Purkinje cell (primary cell): ENCODE measurements at places on chromosomes 4 and X. TPM values are rescaled to one million over a fixed set of nuclear protein-coding genes. Genes with fewer than 3 reads are reported as not detected.

OPN1LW gene
- not detected in 2 replicates for polyA plus RNA-seq

GSPT2 gene
- 17.6 and 39.0 TPM in 2 replicates for polyA plus RNA-seq

COL25A1 gene
- polyA plus RNA-seq: 1.0 and 1.5 TPM in 2 replicates

GRSF1 gene
- polyA plus RNA-seq: 110 and 117 TPM in 2 replicates

MAGEA11 gene
- polyA plus RNA-seq: not detected in 2 replicates

CXCL1 gene
- polyA plus RNA-seq: not detected in 2 replicates

C1QTNF7 gene
- polyA plus RNA-seq: 0.07 TPM in 1 of 2 replicates, not detected in the other

ADGRL3 gene
- polyA plus RNA-seq: 15.0 and 27.0 TPM in 2 replicates

TMEM31 gene
- polyA plus RNA-seq: not detected in 2 replicates

SAP30 gene
- polyA plus RNA-seq: 8.6 and 11.1 TPM in 2 replicates

RASGEF1B gene
- polyA plus RNA-seq: 17.3 and 18.7 TPM in 2 replicates

APEX2 gene
- 1.5 and 2.0 TPM in 2 replicates for polyA plus RNA-seq

GABRG1 gene
- polyA plus RNA-seq: 7.0 and 9.9 TPM in 2 replicates

PCSK1N gene
- 12.2 and 25.7 TPM in 2 replicates for polyA plus RNA-seq

VGLL1 gene
- polyA plus RNA-seq: 2.1 TPM in 1 of 2 replicates, not detected in the other

TMEM165 gene
- 50.8 and 68.4 TPM in 2 replicates for polyA plus RNA-seq

CPE gene
- 852 and 876 TPM in 2 replicates for polyA plus RNA-seq

TBC1D25 gene
- polyA plus RNA-seq: 2.4 and 4.2 TPM in 2 replicates

CYTL1 gene
- not detected in 2 replicates for polyA plus RNA-seq

DSPP gene
- not detected in 2 replicates for polyA plus RNA-seq

FAM9B gene
- polyA plus RNA-seq: not detected in 2 replicates

PPID gene
- 90.0 and 91.6 TPM in 2 replicates for polyA plus RNA-seq

FAT4 gene
- polyA plus RNA-seq: 0.14 and 0.19 TPM in 2 replicates

SLC26A1 gene
- polyA plus RNA-seq: 1.3 TPM in 1 of 2 replicates, not detected in the other

ADAM29 gene
- 0.86 and 1.8 TPM in 2 replicates for polyA plus RNA-seq

UBA6 gene
- polyA plus RNA-seq: 30.7 and 36.7 TPM in 2 replicates

USP17L29 gene
- polyA plus RNA-seq: not detected in 2 replicates

RASSF6 gene
- not detected in 2 replicates for polyA plus RNA-seq

RAB9B gene
- polyA plus RNA-seq: 15.4 and 16.3 TPM in 2 replicates

VCX3B gene
- not detected in 2 replicates for polyA plus RNA-seq

GABRQ gene
- polyA plus RNA-seq: not detected in 2 replicates

MAOA gene
- 0.92 and 5.1 TPM in 2 replicates for polyA plus RNA-seq

SGMS2 gene
- 8.5 and 9.1 TPM in 2 replicates for polyA plus RNA-seq

RHOXF2 gene
- 0.97 TPM in 1 of 2 replicates, not detected in the other for polyA plus RNA-seq

MAPK10 gene
- 117 and 144 TPM in 2 replicates for polyA plus RNA-seq

SPATA4 gene
- polyA plus RNA-seq: 2.7 and 4.7 TPM in 2 replicates

BEX2 gene
- 398 and 432 TPM in 2 replicates for polyA plus RNA-seq

PIM2 gene
- 15.2 and 23.7 TPM in 2 replicates for polyA plus RNA-seq

RAB33A gene
- 40.4 and 67.4 TPM in 2 replicates for polyA plus RNA-seq

TXLNG gene
- 1.8 and 6.8 TPM in 2 replicates for polyA plus RNA-seq

CXCL6 gene
- polyA plus RNA-seq: not detected in 2 replicates

FSTL5 gene
- 12.1 and 24.0 TPM in 2 replicates for polyA plus RNA-seq

FGF5 gene
- polyA plus RNA-seq: 0.99 and 1.8 TPM in 2 replicates

CSAG2 gene
- polyA plus RNA-seq: not detected in 2 replicates

TLR10 gene
- polyA plus RNA-seq: 0.11 and 0.27 TPM in 2 replicates

GPC4 gene
- 0.48 and 0.97 TPM in 2 replicates for polyA plus RNA-seq

SEC31A gene
- polyA plus RNA-seq: 83.6 and 105 TPM in 2 replicates

LDB2 gene
- 2.3 and 36.3 TPM in 2 replicates for polyA plus RNA-seq

KCND1 gene
- not detected in 2 replicates for polyA plus RNA-seq

ZDHHC15 gene
- 4.5 and 6.1 TPM in 2 replicates for polyA plus RNA-seq
